Stimulated activated CD8-positive, alpha-beta memory T cell treated with anti-CD3 and anti-CD28 coated beads, Interleukin-2, amount 100 ng/mL, for 1 hour (primary cell): ENCODE measurements at places on chromosomes 5 and 9.

- DNase-seq: no peak
These were observed 247.7 kb downstream of the PJA2 start for GRCh38 chr5:109161914-109162683.

DNA sequence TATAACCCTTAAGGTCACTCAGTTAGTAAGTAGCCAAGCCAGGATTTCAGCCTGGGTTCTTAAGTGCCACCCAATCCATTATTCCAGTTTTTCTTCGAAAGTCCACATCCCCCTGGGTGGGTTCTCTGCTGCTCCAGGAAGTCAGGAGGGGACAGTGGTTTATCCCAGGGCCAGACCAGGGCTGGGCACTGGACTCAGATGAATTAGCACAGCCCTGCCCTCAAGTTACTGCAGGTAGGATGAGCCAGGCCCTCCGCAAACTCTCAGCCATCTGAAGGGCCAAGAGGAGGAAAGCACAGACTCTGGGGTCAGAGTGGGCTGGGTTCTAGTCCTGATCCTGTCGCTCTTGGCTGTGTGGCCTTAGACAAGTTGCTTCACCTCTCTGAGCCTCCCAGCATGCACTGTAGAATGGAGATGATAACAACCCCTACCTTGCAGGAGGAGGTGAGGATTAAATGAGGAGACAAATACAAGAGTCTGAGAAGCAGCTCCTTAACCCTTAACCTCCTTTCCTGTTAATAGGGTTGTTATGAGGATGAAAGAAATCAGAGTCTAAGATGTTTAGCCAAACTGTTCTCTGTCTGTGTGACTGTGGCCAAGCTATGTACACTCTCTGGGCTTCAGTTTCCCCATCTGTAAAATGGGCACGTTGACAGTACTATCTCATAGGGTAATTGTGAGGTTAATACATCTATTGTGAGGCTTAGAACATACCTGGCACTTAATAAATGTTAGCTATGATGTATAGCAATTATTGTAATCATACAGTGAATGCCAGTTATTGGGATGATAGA lies 6.8 kb upstream of the NEURL1B start:
- no peak for DNase-seq

DNA sequence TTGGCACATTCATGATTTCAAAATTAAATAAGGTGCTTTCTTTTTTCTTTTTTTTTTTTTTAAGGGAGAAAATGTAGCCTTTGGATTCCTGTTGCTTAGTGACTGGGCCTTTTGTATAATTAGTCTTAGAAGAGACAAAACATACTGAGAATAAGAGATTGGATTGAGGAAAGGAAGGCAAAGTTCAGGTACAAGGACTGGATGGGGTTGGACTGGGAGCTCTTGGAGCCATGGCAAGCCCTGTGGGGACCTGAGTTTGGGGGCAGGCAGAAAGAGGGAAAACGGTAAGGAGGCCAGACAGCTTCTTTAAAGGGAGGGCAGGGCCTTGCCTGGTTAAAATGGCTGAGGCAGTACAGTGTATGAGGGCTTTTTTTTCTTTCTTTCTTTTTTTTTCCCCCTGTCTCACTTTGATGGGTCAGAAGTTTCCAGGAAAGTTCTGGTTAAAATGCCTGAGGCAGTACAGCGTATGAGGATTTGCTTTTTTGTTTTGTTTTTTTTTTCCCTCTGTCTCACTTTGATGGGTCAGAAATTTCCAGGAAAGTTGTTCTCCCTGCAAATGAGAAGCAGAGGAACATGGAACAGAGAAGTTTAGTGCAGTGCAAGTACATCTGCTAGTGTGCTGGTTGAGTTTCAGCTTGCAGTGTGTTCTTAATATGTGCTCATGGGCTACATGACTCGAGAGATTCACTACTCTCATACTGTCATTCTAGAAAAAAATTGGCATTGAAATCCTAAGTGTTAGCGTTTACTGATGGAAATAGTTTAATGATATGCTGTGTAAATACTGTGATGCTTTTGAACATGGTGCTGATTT lies 16.8 kb downstream of the SNX18 start:
- DNase-seq: no peak

DNA sequence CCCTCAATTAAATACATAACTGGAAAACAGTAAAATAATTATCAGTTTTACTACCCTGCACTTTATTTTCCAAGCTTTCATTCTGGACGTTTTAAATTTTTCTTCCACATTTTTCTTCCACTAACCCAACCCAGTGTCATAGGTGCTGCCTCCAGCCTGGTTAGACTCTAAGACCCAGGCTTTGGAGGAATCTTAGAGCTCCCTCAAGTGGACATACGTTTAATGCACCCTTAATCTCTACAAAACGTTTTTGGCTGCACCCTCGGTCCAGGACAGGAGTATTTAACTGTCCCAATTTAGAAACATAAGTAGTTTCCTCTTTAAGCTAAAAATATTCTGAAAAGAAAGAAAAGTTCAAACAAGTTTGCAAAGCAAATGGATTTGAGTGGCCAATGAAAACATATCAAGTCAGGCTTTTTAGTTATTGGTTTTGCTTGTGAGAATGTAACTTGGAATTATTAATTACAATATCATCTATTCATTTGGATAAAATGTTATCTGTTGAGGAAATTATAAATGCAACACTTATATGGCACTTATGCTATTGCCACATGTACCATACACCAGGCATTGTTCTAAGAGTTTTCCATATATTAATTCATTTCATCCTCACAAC lies 38.9 kb downstream of the CDH6 start:
- no peak for DNase-seq

- no peak for DNase-seq
These were observed 61.8 kb upstream of the ARAP3 start for GRCh38 chr5:141743866-141744272.

DNA sequence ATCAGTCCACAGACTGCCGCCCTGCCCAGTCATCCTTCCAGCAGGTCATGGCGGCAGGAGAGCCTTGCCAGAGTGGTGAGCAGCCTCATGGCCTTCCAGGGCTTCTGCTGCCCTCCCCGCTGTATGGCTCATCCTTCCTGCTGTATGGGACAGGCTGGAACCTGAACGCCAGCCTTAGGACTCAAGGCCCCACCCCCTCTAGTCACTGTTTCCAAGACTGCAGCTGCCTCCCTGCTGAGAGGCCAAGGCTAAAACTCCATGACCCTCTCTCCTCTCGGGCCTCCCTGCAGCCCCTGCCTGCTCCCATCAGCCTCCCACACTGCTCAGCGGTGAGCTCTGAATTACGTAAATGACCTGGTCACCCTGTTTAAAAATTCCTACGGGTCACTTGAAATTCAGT lies 227.5 kb downstream of the AGTPBP1 start:
- no peak for DNase-seq

DNA sequence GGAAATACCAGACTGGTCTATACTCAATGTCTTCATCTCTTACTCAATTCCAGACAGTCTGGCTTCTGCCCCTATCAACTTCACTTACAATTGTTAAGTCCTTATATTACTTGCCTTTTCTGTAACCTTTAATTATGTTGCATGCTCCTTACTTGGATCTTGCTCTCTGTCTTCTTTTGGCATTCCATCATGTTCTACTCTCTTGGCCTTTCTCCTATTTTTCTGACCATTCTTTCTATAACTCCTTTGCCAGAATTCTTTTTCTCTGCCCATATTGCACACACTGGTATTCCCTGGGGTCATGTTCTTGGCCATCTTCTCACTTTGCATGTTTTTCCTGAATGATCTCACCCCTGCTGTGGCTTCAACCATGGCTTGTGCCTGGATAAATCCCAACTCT lies 209.8 kb upstream of the ZNF462 start:
- no peak for DNase-seq

- no peak for DNase-seq
These were observed 220.8 kb downstream of the PLK2 start for GRCh38 chr5:58239045-58239444.

- no peak for DNase-seq
These were observed 22.6 kb upstream of the CEP72 start for GRCh38 chr5:589588-589987.

- DNase-seq: no peak
These were observed 128.0 kb downstream of the RFX3 start for GRCh38 chr9:3397766-3398165.

- DNase-seq: no peak
These were observed 101.5 kb downstream of the SPATA31D1 start for GRCh38 chr9:82090046-82090445.

- DNase-seq: no peak
These were observed 205.7 kb downstream of the AGTPBP1 start for GRCh38 chr9:85536076-85536475.
